Hepatic stellate cell (primary cell): ENCODE measurements at places on chromosomes 2 and 18.

DNA sequence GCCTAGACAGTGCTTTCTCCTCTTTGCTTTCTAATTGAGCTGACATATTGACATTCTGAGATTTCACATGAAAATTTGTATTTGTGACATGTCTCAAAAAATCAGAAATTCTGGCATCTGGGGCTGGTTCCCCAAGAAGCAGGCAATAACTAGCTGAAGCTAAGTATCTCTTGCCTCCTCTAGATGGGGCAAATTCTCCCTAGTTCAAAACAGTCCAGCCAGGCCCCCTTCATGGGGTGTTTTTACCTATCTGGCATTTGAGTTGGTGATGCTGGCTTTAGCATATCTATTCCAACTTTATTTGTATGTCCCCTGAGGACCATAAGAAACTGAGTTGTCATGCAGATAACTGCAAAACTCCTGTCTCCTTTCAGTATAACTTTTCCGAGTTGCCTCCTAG lies 39.9 kb downstream of the ARHGAP15 start:
- no peak for DNase-seq

DNA sequence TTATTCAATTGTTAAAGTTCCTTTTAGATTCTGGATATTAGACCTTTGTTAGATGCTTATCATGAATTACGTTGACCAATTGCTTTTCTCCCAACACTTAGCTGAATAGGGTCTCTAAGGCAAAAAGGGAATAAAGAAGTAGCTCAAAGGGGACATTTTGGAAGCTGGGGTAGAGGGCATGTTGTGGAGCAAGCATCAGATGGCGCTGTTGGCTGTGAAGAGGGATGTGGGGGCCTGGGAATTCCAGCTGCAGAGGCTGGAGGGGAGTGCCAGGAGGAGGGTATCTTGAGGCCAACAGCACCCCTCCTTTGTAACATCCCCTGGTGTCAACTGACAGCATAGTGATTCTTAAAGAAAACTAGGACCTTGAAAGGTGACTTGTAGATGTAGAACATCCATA lies 198.2 kb downstream of the ADCYAP1 start:
- DNase-seq: no peak

GRCh38 chr2:199041-199966 lies 64.5 kb downstream of the SH3YL1 start:
- DNase-seq: no peak

DNA sequence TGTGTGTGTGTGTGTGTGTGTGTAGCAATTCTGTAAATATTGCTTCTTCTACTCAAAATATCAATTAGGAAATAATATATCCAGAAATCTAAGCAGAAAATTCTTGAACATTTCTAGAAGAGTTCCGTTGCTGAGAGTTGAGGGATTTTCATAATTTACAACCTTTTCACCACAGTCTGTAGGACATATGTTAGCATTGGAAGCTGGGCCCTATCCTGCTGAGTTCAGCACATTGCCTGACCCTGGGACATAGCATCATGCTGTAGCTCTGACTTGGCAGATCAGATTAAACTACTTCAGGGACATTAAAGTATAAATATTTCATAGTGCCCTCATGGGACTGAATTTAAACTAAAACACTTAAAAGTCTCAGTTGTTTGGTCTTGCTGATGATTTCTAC lies 129.2 kb upstream of the KCNH7 start:
- DNase-seq: no peak

GRCh38 chr2:64945973-64946768 lies 43.0 kb upstream of the SLC1A4 start:
- DNase-seq: no peak

DNA sequence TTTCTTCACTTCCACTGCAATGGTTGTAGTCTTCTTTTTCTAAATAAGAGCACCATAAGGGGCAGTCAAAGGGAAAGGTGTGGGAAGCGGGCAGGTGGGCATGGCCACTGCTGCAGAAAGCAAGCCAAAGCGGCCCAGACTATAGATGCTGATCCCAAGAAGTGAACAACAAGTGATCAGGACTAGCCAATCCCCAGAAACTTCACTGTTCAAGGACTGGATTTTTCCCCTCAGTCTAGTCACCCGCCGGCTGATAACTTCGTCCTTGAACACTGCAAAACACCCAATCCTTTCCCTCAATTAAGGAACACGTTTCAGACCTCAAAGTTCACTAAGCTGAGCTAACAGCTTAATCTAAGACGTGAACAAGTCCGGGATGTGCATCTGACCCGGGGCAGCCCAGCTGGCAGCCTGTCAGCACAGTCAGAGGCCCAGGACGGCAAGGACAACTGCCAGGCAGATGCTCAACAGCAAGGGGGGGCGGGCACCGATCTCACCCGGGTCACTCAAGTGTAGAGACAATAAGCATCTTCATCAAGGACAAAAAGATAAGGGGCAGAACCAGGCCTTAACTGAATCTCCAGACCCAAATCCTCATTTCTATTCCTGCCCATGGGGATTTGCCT lies 59.8 kb downstream of the HDLBP start:
- no peak for DNase-seq

GRCh38 chr2:6909431-6910385 lies 7.5 kb upstream of the RNF144A start:
- DNase-seq: no peak

DNA sequence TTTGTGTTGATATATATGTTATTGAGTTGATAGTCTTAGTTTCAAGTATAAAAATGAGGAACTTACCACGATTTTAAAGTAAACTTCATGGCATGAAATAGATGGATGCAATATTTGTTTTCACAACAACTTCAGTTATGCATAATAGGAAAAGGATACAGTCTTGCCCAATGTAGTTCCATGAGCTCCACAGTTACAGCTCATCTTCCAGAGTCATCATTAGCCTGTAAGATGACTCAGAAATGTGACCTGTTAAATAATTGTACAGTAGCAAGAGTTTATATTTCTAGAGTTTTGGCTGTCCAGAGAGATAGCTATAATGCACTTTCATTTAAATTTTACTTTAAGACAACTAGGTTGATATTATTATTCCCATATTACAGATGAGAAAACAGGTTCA lies 80.9 kb upstream of the ARHGAP28 start:
- DNase-seq: no peak

DNA sequence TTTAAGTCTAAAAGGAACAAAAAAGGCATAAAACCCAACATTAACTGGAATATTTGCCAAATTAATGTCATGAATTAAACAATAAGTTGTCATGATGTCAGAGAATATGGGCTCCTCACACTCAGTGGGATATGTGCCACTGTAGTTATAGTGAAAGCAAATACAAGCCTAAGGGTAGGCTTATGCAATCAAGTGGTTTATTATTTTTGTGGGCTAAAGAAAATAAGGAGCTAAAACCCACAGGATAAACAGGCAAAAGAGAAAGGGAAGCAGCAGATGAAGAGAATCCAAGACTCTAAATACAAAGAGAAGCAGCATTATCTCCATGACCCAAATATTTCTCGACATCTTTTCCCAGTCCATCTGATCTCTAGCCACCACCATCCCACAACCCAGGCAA lies 17.5 kb downstream of the YWHAQ start:
- DNase-seq: peak; percentile 79

DNA sequence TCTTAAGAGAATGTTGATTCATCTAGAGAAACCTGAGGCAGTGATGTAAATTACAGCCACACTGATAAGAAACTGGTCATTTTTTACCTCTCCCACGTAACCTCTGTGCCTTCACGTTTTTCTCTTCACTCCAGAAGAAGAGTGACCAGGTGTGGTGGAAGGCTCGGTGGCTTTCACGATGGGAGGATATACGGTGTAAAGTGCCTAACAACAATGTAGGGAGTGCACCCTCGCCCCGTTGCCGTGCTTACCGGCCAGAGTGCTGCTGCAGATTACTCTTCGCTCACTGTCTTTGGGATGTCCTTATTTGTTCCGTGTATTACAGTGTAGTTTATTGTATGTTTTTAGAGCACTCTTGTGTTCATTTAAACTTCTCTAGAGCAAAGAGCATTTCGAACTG lies 46.5 kb downstream of the NCK2 start:
- no peak for DNase-seq

- no peak for DNase-seq
These were observed 914.2 kb downstream of the TSN start for GRCh38 chr2:122669627-122670026.

GRCh38 chr2:195094330-195094729 lies 562.7 kb upstream of the SLC39A10 start:
- no peak for DNase-seq

DNA sequence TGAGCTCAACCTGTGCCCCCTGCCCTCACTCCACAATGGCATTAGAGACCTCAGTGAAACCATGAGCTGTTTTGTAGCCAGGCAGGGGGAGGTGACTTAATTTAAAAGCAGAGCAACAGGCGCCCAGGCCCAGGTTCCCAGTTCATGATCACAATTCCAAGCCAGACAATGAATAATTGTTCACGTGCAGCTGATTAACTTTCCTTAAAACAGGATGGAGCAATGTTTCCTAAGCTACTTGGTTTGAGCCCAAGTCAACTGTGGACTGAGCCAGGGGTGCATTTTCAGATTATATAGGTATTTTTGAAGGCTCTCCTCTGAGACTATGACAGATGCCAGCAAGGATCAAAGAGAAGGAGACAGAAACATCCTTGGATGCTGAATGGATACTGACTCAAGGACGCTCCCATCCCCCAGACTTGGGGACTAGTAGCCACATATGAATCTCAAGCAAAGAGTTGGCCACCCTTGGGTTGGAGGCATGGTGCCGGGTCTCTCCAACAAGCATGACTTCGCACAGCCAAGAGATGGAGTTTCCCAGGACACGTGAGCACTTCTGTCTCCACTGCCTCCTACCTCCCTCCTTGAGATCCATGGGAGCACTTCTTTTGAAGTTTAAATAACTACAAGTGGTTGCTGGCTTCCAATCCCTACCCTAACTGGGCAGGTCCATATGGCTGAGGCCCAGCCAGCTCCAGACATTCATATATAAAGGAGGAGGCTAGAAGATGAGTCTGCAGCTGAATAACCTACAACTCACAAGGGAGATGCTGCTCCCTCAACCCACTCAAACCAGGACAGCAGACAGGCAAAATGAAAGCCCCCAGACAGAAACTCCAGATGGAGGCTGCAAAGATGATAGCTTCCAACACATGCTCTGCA lies 12.7 kb downstream of the SMAD7 start:
- DNase-seq: no peak

GRCh38 chr2:163345795-163346573 lies 389.8 kb downstream of the FIGN start:
- no peak for DNase-seq

- peak; percentile 33 for DNase-seq
These were observed 168.2 kb downstream of the KCNS3 start for GRCh38 chr2:18046558-18047212.

DNA sequence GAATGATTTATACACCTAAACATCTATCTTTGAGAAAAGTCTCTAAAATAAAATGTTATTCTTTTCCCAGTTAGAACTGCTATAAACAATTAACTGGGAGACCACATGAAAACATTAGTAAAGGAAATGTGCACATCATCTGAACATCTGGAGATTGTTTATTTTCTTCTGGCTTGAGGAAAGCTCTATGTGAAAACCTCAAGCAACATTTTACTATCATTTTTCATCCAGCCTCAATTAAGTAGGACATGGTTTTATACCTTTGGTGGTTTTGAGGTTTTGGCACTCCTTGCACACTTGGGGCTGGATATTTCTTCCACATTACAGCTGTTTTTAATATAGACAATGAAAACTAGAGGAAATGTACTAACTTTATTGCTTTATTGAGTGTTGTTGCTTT lies 609.5 kb upstream of the SLC8A1 start:
- no peak for DNase-seq

GRCh38 chr2:195732574-195732973 lies 75.5 kb downstream of the SLC39A10 start:
- no peak for DNase-seq

DNA sequence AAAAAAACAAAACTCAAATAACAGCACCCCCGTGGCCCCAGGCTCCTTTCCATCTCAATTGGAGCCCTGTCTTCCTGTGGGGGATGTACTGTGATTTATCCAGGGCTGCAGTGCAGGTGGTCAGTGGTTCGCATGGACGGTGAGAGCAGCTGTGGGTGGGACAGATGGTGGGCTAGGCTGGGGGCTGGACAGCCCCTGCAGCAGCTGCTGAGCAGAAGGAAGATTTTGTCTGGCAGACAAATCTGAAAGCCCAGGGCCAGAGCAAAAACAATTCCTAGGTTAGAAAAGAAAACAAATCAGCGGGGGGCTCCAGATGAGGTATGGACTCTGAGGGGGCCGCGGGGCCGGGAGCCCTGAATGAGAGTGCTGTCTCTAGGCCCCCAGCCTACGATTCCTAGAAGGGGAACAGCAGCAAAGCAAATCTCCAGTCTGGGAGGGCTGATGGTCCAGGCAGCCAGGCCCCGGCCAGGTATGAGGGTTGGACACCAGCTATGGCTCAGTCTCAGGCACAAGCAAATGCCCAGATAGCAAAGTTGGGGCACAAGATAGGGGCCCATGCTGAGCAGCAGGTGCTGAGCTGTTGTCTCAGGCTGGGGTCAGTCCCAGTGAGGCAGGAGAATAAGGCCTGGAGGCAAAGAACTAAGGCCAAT lies 45.4 kb downstream of the SOWAHC start:
- no peak for DNase-seq

DNA sequence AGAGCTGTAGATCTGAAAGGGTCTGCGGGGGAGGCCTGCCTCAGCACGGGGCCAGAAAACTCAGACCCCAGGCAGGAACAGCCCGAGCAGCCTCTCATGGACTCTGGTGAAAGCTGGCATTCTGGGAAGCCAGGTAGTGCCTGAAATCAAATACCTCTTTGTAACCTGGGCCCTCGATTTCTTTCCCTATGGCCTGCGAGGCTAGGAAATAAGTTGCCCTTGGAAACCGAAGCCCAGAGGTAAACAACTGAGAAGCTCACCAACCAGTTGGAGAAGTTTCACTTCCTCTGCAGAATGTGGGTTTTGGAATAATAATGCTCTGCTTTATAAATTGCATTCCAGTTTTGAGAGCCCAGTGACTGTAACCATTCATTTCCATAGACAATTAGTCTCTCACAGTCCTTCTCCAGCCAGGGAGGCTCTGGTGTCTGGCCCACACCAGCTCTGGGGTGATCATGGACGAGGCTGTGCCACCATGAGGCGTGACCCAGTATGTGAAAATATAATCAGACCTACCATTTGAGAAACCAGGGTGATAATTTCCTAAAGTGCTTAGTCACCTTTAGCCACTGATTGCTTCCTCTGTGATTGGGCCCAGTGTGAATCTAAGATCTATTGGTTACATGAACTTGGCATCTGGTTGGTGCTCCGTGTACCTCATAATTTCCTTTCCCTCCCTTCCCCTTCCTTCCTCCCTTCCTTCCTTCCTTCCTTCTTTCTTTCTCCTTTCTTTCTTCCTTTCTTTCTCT lies 133.1 kb upstream of the PELI1 start:
- DNase-seq: no peak

DNA sequence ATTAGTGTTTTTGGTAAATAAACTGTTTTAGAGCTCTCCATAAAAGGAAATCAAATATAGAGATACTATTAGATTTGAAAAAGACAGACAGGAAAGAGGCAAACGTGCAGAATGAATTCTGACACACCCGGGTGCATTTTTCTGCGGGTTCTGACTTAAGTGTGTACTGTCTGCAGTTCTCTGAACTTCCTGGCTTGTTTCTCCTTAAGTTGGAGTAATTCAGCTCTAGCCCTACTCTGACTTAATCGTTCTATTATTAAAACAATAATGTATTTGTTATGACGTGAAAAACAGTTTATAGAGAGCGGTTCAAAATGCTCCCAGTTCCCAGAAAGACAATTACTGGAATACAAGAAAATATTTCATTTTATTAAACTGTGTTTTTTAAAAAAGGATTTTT lies 305.9 kb downstream of the ARHGAP15 start:
- DNase-seq: no peak

- DNase-seq: no peak
These were observed 3.5 kb upstream of the CROCC2 start for GRCh38 chr2:240902615-240903041.
